ENCODE measurements at places on chromosomes 5 and 9.

DNA sequence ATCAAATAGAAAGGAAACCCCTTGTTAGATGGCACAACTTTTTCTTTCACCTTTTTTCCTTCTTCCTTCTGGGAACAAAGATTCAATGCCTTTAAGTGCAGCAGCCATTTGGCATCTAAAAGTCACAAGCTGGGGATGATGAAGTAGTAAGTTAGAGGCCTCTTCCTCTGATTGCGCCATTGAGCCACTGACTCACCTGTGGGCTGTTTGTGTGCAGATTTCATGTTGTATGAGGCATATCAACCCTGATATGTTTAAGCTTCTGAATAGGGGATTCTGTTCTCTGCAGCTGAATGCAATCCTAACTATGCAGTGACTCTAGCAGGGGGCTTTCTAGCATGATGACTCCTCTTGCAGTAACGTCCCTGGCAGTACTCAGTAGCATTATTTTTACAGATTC lies 599.9 kb downstream of the CSNK1G3 start:
- DNase-seq: no peak

DNA sequence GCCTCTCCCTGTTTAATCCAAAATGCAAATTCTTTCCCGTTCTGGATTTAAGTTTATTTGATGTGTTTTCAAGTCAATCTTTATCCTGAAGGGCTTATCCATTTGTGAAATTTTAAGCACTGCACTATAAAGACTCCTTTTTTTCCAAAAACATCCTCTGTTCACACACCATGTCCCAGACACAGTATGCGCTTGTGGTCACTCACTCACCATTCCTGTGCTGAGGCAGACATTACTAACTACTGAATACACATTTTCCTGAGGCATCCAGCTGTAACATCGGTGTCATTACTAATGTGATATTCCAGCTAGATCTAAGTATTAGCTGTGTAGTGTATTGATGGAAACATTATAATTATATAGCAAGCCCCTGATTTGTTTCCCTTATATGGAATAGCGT lies 298.4 kb downstream of the KCTD16 start:
- DNase-seq: no peak

DNA sequence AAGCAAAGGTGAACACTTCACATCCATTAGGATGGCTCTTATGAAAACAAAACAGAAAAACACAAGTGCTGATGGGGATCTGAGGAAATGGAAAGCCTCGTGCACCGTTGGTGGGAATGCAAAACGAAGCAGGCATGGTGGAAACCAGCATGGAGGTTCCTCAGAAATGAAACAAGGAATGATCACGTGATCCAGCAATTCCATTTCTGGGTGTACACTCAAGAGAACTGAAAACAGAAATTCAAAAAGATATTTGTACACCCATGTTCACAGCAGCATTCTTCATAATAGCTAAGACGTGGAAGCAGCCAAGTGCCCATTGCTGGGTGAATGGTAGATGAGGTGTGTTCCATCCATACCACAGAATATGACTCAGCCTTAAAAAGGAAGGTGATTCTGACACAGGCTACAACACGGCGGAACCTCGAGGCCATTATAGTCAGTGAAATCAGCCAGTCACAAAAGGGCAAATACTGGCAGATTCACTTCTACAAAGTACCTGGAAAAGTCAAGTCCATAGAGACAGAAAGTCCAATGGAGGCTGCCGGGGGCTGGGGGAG lies 87.2 kb upstream of the RAPGEF1 start:
- no peak for DNase-seq

DNA sequence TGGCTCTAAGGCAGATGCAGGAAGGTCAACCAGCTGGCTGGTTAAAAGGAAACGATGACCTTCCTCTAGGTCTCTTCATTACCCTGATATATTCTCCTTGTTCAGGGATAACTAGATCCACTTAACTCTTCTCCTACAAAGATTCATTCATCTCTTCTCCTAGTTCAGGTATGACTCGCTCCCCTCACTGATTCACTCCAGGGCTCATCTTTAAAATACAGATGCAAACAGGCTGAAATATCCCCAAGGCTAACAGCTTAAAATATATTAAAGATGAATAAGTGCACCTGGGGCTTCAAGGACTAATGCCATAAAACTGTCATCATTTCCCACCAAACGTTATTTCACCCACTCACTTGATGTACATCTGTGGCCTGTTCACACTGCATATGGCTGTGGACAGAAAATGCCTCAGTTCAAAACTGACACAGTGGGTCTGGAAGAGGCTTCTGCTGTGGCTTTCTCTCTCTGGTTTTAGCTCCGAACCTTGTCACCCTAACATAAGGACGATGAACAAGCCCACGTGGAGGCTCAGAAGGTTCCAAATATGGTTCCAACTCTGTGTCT lies 366.9 kb downstream of the DEPDC1B start:
- no peak for DNase-seq

DNA sequence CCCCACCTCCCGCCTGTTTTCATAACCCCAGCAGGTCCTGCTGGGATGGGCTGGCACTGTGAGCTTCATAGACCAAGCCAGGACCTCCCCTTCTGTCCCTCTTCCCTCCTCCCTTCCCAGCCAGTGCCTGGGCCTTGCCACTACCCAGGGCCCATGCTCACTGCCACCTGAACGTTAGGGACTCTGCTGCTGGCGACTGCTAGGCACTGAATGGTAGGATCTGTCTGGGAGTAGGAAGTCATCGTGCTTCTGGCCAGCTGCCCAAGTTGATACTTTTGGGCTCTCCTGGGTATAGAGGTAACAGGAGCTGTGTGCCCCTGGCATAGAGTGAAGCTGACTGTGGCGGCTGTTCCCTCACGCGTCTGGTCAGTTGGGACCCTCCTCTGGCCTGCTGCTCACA lies 8.4 kb downstream of the TRIM41 start:
- DNase-seq: no peak

GRCh38 chr5:111548348-111548950 lies 36.1 kb upstream of the STARD4 start:
- no peak for DNase-seq

GRCh38 chr9:104279535-104280177 lies 185.5 kb downstream of the SMC2 start:
- DNase-seq: no peak

All from NCI-H1105 (cell line).